Left lung (tissue), 14 donors: ENCODE measurements at places on chromosomes 5 and 9. TPM values are rescaled to one million over a fixed set of nuclear protein-coding genes. Genes with fewer than 3 reads are reported as not detected.

The RMI1 gene
- 16.7 TPM for polyA plus RNA-seq

The SH2D3C gene
- polyA plus RNA-seq, result 30.9 TPM

The RASEF gene
- 7.9 TPM for polyA plus RNA-seq

The POLR3G gene
- polyA plus RNA-seq, result 4.3 TPM

The GLRX gene
- 29.4 TPM for polyA plus RNA-seq

The SPINK5 gene
- polyA plus RNA-seq, result 0.56 TPM

The PLAC8L1 gene
- 1.1 TPM for polyA plus RNA-seq

The LMAN2 gene
- polyA plus RNA-seq, result 110 TPM

The CCDC171 gene
- polyA plus RNA-seq, result 10.0 TPM

The ZNF366 gene
- 4.2 TPM for polyA plus RNA-seq

The DNM1 gene
- 67.8 TPM for polyA plus RNA-seq

The ALDH7A1 gene
- polyA plus RNA-seq, result 120 TPM

The BRINP1 gene
- polyA plus RNA-seq, result 0.11 TPM

The PPP3R2 gene
- not detected for polyA plus RNA-seq

The WWC1 gene
- polyA plus RNA-seq, result 84.3 TPM

The PRLR gene
- polyA plus RNA-seq, result 2.2 TPM

The PKD2L2 gene
- polyA plus RNA-seq, result 0.35 TPM

The PCDHB9 gene
- polyA plus RNA-seq, result 4.1 TPM

The PCDHGB7 gene
- polyA plus RNA-seq, result 13.4 TPM

The SLC1A3 gene
- polyA plus RNA-seq, result 20.8 TPM

The FAM78A gene
- 3.5 TPM for polyA plus RNA-seq

The INSYN2B gene
- 3.8 TPM for polyA plus RNA-seq

The SEMA5A gene
- polyA plus RNA-seq, result 27.4 TPM

The ADRB2 gene
- polyA plus RNA-seq, result 1.4 TPM

The CCDC192 gene
- 1.6 TPM for polyA plus RNA-seq

The GCNT1 gene
- polyA plus RNA-seq, result 4.6 TPM

The PRRC2B gene
- polyA plus RNA-seq, result 159 TPM

The CDH6 gene
- 8.4 TPM for polyA plus RNA-seq

The SLC27A6 gene
- polyA plus RNA-seq, result 6.6 TPM

The OLFM1 gene
- 13.3 TPM for polyA plus RNA-seq

The C9 gene
- polyA plus RNA-seq, result not detected

The ANKRD18B gene
- 0.54 TPM for polyA plus RNA-seq

The PCDHB4 gene
- polyA plus RNA-seq, result 2.4 TPM
